ENCODE measurements at places on chromosomes 12 and 14.
A peak's percentile ranks its signal among the peaks of the same experiment; 100 is the strongest.

DNA sequence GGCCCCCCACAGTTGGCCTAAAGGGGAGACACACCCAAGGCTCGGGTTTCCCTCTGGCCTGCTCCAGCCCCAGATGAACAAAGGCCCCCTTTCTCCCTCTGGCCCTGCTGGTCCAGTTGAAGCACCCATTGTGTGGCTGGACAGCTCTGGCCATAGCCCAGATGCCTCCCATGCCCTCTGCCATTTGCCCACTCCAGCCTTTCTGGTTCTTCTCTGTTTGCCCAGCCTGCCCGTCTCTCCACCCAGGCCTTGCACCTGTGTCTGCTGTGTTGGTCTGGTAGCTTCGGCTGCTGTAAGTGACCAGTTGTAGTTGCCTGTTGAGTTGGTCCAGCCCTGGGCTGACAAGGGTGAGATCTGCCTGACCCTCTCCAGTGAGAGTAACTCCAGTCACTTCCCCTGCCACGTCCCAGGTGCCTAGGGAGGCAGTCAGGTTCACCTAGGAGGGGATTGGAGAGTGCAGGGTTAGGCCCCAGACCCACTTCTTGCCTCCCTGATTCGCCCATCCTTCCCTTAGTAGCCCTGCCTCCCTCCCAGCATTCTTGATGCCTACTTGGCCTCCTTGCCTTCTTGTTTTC lies 3.0 kb downstream of the B4GALNT1 start:
- no peak for DNase-seq

DNA sequence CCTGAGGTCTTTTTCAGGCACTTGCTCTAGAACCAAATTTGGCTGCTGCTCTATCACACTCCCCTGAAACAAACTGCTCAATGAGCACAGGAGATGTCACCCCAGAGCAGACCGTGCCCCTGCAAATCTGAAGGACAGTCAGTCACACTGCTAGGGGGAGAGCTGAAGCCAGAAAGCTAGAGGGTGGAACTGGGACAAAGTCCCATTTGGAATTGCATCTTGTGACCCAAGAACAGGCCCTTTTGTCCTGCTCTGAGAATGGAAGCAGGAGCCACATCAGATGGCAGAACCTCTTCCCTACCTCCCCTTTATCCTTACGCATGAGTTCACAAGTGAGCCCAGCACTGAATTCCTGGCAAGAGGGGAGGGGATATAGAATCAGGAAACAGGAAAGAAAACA lies 64.7 kb downstream of the MAP3K9 start:
- DNase-seq, result no peak

DNA sequence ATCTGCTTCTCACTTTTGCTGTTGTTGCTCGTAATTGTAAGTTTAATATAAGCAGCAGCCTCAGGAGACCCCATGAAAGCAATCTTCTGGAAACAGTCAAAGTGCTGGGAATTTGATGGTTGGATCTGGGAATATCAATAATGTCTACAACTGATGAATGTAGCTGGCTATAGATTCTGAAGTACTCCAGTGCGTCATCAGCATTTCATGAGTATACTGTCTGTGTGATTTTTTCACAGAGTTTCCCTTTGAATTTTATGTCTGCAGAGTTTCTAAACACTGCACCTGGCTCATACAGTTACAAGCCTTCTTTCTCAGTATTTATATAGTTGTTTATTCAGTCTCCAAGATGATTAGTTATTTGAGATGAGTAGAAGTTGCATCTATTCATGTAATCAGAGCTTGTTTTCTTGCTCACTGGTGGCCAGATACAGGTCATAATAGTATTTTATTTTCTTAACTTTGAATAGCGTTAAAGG lies 222.3 kb downstream of the RAD51B start:
- DNase-seq, result no peak

- DNase-seq, result no peak
Measured at GRCh38 chr12:51639361-51639760, 48.3 kb downstream of the SCN8A start.

- no peak for DNase-seq
Measured at GRCh38 chr12:53575502-53576249, 50.5 kb downstream of the ATF7 start.

DNA sequence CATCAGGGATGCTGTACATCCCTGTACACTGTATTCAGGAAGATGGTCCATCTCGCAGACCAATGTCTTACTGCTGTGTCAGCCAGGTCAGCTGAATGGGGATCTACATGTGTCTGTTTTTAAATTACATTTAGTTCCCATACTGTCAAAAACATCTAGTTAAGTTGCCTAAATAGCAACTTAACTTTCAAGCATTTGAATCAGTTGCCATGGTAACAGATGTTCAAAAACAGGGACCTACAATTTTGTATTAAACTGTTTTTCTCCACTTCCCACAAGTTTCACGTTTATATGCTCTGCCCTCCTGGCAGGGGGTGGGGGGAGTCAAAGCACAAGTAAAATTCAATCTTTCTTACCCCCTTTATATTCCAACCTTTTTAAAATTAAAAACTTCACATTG lies 38.3 kb downstream of the C12orf42 start:
- no peak for DNase-seq

- DNase-seq, result peak; percentile 6
Measured at GRCh38 chr12:25241167-25242020, 9.3 kb downstream of the KRAS start.

GRCh38 chr12:115922952-115923564 lies 354.4 kb downstream of the MED13L start:
- no peak for DNase-seq

DNA sequence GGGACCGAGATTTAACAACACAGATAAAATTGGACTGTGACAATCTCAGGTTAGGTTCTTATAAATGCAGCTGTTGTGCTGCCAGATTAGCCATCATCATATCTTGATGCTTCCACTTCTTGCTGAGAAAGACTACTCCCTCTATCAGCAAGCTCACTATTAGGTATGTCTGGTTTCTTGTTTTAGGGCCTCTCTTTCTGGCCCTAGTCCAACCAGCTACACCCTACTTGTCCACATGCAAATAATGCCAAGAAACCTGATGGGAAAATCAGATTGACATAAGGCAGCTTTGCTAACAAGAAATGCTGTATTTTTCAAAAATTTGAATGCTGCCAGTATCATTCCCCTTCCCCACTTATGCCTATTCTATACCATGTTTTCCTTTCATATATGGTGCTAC lies 296.0 kb downstream of the RMST start:
- DNase-seq, result no peak

DNA sequence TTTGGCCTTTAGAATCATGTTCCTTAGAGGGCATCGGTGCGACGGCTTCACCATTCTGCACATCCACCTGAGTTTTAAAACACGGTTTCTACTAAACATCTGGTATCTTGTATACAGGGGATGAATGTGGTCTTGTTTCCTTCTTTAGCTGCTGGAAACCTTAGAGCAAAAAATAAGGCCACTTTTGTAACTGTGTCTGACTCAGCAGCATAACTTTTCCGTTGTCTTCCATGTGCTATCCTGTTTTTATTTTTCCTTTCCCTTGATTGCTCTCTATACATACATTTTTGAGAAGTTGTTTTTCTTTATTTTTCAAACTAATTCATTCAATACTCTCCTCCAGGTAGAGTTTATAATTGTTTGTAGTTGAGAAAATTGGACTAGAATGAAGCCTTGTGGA lies 108.8 kb upstream of the PCED1B start:
- DNase-seq, result no peak

- DNase-seq, result no peak
Measured at GRCh38 chr14:97777622-97778355, 980.6 kb downstream of the VRK1 start.

DNA sequence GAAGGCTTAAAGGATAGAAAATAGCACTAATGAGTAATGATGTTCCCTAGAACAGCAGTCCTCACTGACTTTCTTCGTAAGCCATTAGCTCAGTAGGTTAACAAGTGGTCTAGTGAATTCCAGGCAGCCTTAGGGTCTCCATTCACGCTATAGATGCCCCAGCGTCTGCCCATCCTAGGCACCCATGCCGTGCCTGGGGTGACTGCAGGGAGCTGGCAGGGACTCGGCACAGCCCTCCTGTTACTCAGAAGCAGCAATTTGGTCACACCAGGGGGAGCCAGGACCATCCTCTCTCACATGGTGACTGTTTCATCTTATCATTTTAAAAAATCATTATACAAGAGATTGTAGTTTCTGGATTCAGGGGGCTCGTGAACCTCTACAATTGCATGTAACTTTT lies 66.0 kb upstream of the TRAF3 start:
- DNase-seq, result no peak

DNA sequence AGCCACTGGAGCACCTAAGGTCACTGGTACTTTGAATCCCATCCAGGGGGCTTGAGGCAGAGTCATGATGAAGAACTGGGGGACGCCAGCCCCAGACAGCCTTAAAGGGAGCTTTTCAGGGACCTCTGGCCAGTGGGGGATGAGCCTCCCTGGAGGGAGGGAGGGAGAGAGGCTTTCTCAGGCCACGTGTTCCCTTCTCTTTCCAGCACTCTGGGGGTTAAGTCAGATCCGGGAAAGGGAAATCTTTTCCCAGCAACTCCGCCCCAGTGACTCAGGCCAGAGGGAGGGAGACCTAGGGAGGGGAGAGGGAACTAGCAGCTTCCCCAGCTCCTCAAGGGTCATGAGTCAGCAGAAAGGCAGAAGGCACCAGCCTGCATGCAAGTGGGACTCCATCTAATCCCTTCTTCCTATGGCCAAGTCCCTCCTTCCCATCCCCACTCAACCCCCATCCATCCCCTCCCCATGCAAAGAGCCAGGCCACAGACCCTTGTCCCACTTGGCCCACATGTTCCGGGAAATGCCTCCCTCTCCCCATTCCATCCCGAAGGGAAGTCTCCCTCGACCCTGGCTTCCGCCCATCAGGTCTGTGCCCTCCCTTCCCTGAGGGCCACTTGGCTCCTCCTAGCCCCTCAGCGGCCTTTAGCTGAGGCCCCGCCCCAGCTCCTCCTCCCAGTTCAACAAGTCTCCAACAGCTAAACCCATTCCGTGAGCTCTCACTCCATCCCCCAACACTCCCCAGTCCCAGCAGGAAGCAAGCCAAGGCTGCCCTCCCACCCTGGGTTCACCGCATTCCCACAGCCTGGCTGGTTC lies 5.6 kb downstream of the TNFRSF1A start:
- no peak for DNase-seq
